GM23248 (cell line): ENCODE measurements at places on chromosomes 13 and 19.

DNA sequence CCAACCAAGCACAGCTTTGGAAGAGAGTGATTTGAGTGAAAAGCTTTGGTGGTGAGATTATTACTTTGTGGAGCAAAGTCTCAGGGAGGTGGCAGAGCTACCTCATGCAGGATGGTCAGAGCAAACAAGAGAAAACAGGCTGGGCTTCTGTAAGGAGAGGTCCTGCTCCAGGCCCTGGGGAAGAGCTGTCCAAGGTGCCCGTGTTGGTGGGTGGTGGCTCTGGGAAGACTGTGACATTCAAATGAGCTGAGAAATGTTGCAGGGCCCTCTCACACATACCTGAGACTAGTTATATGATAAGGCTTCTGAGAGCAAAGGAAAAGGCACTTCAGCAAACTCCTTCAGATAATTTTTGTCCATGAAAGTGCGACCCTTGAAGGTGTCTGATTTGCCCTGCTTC, 205.5 kb upstream of the SOX21 start:
- DNase-seq: no peak

DNA sequence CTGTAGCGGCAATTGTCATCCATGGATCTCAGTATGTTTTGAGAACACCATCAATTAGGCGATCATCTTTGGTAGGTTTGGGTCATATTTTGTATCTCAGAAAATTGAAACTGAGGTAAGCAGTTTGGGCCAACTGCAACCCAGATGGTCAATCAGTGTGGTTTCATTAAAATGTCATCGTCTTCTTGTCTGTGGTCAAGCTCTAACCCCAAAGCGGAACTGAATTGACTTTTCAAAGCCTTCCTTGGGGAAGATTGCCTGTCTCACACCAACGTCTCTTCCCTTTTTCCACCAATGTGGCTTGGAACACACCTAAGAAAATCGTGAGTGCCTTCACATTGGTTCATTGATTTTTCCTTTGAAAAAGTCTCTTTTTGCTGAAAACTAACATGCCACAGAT, 56.3 kb upstream of the UBAC2 start:
- DNase-seq: no peak

DNA sequence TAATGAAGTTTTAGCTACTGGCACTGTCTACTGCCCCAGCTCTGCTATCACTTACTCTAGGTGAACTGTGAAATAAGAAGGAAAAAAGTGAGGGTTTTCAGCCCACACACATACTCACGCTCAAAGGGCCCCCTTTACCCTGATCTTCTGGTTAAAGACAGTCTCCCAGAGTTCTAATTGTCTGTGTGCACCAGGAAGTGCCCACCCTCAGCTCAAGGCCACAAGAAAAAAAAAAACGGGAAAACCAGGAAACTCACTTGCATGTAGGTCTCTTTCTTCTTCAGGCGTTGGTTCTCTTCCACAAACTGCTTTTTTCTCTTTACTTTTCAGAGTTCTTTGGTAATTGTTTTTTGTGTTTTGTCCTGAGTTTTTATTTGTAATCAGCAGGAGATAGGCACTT, 22.1 kb downstream of the RAP2A start:
- no peak for DNase-seq

DNA sequence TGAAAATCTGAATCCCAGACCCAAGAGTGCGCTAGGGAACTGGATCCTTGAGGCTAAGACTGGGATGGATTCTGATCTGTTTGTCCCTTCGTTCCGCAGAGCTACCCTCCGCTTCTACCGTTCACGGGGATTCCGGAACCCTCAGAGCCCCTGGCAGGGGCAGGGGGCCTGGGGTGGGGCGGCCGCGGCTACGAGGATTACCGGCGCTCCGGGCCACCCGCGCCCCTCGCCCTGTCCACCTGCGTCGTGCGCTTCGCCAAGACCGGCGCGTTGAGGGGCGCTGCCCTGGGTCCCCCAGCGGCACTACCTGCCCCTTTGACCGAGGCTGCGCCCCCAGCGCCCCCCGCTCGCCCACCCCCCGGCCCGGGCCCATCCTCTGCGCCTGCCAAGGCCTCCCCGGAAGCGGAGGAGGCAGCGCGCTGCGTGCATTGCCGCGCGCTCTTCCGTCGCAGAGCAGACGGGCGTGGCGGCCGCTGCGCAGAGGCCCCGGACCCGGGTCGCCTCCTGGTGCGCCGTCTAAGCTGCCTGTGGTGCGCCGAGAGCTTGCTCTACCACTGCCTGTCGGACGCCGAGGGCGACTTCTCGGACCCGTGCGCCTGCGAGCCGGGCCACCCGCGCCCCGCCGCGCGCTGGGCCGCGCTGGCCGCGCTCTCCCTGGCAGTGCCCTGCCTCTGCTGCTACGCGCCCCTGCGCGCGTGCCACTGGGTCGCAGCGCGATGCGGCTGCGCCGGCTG, 7.1 kb downstream of the SPRED3 start:
- DNase-seq: no peak

GRCh38 chr13:98798849-98799645, 46.6 kb upstream of the SLC15A1 start:
- peak; percentile 90 for DNase-seq

- DNase-seq: no peak
Observed at GRCh38 chr19:1081301-1082164, 13.6 kb downstream of the POLR2E start.

- peak; percentile 21 for DNase-seq
Observed at GRCh38 chr13:112974671-112975070, 5.7 kb downstream of the MCF2L start.

DNA sequence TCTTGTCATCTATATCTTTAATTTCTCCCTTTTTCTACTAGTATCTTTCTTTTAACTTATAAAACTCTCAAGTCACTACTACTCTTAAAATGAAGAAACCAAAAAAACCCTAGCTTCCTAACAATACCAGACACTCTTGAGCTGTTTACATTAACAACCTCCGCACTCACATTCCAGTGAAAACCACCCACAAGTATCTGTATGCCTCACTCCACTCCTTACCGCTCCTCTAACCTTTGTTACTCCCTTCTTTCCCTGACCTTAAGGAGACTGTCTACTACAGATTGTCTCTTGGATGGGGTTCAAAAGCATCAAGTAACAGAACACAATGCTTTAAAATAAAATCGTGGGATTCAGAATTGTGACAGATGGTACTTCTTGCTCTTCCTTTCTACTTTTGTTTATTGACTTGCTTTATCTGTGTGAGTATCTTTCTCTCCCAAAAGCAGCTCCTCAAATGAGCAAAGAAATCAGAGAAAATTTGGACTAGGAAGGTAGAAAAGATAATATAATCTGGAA, 110.0 kb upstream of the FBXL3 start:
- peak; percentile 21 for DNase-seq

- no peak for DNase-seq
Observed at GRCh38 chr19:55141696-55142095, 7.3 kb downstream of the TNNT1 start.

GRCh38 chr13:44929692-44930091, 59.6 kb downstream of the NUFIP1 start:
- DNase-seq: no peak

- DNase-seq: no peak
Observed at GRCh38 chr19:3201072-3201700, 15.5 kb downstream of the NCLN start.

- peak; percentile 58 for DNase-seq
Observed at GRCh38 chr19:38990949-38991697, 15.6 kb upstream of the FBXO17 start.

GRCh38 chr13:73717632-73718031, 416.6 kb downstream of the KLF12 start:
- peak; percentile 7 for DNase-seq

DNA sequence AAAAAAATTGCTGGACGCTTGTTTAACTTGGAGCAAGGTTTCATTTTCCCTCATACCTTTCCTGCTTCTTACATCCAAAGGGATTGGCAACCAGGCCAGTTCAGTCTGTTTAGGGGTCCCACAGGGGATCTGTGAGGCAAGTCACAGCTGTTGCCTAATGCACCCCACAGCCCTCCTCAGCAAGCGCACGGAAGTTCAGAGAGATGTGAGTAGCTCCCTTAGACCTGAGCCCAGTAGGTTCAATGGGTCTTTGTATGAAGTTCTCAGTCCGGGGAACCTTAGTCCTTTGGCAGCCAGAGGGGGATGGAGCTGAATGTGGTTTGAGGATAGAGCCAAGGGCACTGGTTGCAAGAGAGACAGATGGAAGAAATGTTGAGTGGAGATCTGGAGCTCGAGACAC, 13.0 kb downstream of the SAMD4B start:
- no peak for DNase-seq

GRCh38 chr13:97284558-97284957, 62.4 kb downstream of the MBNL2 start:
- DNase-seq: peak; percentile 76

GRCh38 chr13:25018729-25019115, 77.2 kb upstream of the PABPC3 start:
- no peak for DNase-seq

- DNase-seq: no peak
Observed at GRCh38 chr13:59674616-59675015, 489.1 kb downstream of the DIAPH3 start.

GRCh38 chr13:39567569-39567968, 35.4 kb downstream of the LHFPL6 start:
- DNase-seq: no peak

GRCh38 chr13:91119643-91120042, 227.8 kb upstream of the MIR17HG start:
- no peak for DNase-seq

DNA sequence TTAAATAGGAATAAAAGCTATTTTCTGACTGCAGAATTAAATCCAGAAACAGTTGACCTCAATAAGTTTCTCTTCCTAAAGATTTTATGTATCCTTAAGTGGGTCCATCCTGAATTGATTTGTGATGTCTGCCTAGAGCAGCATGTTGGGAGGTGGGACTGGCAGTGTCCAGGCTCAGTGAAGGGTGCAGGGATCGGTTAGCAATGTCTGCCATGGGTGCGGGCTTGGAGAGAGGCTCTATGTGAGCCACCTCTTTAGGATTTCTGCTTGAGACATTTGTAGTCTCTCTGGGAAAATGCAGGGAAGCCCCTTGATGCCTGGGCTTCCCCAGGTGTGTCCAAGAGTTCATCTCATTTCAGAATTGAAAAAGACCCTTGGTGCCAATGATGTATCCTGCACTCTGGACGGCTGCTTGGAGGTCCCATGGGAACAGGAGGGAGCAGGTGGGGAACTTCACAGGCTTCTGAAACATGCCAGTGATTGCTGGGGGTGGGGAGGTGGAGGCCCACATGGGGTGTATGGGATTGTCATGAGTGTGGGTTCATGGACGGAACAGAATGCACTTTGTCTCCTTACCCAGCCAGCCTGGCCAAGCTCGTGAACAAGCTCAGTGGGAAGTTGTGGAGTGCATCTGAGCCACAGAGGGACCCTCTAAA, 6.2 kb upstream of the COLGALT1 start:
- DNase-seq: no peak

DNA sequence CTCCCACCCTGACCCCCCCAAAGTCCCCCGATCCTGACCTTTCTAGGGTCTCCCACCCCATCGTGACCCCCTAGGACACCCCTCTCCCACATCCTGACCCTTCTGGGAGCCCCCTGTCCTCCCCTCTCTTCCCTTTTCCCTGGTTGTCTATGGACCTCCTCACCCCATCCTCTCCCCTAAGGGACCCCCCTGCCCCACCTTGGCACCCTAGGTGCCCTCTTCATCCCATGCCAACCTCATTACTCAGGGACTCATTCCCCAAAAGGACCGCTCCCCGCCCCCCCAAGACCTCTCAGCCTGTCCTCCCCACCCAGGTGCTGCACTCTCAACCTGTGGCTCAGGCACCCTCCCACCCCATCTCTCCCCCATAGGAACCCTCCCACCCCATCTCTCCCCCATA, 2.1 kb downstream of the MAP2K2 start:
- DNase-seq: no peak

GRCh38 chr13:38213314-38213713, 136.3 kb upstream of the UFM1 start:
- peak; percentile 75 for DNase-seq

- DNase-seq: no peak
Observed at GRCh38 chr19:18273561-18274218, 562 bp downstream of the IQCN start.

DNA sequence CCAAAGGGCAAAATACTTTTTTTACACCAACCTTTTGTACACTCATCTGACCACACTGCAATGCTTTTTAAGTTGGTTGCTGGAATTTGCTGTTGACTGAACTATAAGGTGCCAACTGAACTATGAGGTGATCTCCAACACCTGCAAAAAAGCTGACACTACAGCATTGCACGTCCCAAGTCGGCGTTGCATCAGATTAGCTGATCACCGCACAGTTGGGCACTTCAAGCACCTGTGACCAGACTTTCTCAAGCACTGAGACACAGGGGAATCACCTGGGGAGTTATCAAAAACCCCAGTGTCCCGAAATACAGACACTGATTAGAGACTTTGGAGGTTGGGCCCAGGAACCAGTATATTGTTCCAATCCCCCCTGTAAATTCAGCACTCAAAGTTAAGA, 1.1 kb downstream of the NLRP11 start:
- no peak for DNase-seq

DNA sequence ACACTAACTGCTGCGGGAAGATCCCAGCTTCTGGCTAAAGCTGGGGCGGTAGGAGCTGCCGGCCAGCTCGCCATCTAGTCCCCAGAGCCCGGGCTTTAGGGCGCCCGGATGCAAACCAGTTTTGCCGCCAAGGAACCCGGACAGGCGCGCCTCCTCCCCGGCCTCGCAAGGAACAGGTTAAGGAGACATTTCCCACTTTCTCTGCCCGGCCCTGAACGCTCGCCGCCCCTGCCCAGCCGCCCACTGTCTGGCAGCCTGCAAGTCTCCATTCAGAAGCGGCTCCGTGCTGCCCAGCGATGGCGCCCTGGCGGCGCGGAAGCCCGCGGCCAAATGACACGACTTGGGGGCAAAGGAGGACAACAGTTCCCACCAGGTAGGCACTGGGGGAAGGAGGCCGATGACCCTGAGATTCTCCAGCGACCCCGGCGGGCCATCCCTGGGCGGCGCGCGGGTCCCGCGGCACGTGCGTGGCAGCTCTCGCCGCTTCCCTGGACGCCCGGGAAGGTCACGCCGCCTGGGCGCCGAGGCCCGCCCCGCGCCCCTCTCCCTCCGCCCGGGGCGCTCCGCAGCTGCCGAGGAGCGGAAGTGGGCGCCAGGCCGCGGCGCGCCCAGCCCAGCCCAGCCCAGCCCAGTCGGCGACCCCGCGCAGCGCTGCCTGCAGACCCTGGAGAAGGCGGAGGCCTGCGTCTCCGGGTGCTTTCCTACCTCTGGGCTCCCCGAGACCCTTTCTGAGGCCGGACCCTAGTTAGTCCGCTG, 42.2 kb upstream of the HNRNPA1L2 start:
- peak; percentile 67 for DNase-seq

- no peak for DNase-seq
Observed at GRCh38 chr13:110121422-110122083, 185.4 kb downstream of the COL4A1 start.
